Panc1 (cell line): ENCODE measurements at places on chromosomes 1 and 21. TPM values are rescaled to one million over a fixed set of nuclear protein-coding genes. Genes with fewer than 3 reads are reported as not detected.

TAF1A gene
- total RNA-seq = 11.6 TPM

- H3K4me1 ChIP-seq = peaks cover 6% of the 10 kb centered on the region; the same call in 1 of the 2 replicates
- DNase-seq = no peak
- peak overlapping the region; percentile 54 for H3K4me3 ChIP-seq
- no peak overlapping the region for H3K27ac ChIP-seq
- no peaks in the 10 kb centered on the region for H3K27me3 ChIP-seq
Measured at GRCh38 chr1:195763907-195764374, 844.3 kb downstream of the KCNT2 start.

GRCh38 chr1:225572422-225572821 lies 80.5 kb downstream of the ENAH start:
- no peaks in the 10 kb centered on the region for H3K4me1 ChIP-seq
- no peak for DNase-seq
- no peak overlapping the region for H3K27ac ChIP-seq
- no peaks in the 10 kb centered on the region for H3K36me3 ChIP-seq
- no peak overlapping the region for H3K4me3 ChIP-seq

GRCh38 chr1:231040800-231041718 lies 1.0 kb upstream of the FAM89A start:
- DNase-seq = no peak
- H3K27me3 ChIP-seq = peaks cover 20% of the 10 kb centered on the region
- peak overlapping the region; percentile 52 for H3K4me3 ChIP-seq
- H3K36me3 ChIP-seq = peaks cover 3% of the 10 kb centered on the region; the same call in 1 of the 2 replicates
- no peaks in the 10 kb centered on the region for H3K4me1 ChIP-seq
- H3K27ac ChIP-seq = no peak overlapping the region

PLA2G2A gene
- not detected for total RNA-seq

ZSCAN20 gene
- total RNA-seq = 6.9 TPM

UBXN10 gene
- 0.05 TPM for total RNA-seq

DNA sequence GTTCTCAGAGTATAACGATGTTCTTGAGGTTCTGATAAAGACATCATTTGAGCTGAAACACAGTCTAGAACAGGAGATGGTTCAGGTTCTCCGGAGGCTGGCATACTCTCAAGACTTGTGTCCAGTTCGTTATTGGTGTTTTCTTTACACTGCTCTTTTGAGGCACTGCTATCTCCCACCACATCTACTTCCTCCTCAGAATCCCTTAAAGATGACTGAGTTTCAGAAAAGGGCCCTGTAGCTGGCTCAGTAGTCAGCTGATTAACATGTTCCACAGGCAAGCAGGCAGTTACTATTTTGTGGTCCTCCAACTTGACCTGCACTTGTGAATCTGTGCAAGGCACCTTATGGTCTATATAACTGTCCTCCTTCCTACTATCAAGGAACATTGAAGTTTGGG lies 50.2 kb downstream of the ZZZ3 start:
- H3K36me3 ChIP-seq = peaks cover 11% of the 10 kb centered on the region; the same call in 1 of the 2 replicates
- H3K4me3 ChIP-seq = no peak overlapping the region
- no peaks in the 10 kb centered on the region for H3K27me3 ChIP-seq
- H3K27ac ChIP-seq = no peak overlapping the region

EPHA10 gene
- 2.8 TPM for total RNA-seq

GRCh38 chr1:59266180-59266926 lies 30.5 kb upstream of the FGGY start:
- H3K4me3 ChIP-seq = no peak overlapping the region
- H3K36me3 ChIP-seq = no peaks in the 10 kb centered on the region
- no peaks in the 10 kb centered on the region for H3K27me3 ChIP-seq
- H3K27ac ChIP-seq = no peak overlapping the region

GJA5 gene
- not detected for total RNA-seq

DNAH14 gene
- total RNA-seq = 47.0 TPM

GRCh38 chr1:9181990-9182783 lies 52.4 kb upstream of the H6PD start:
- no peak for DNase-seq
- no peaks in the 10 kb centered on the region for H3K27me3 ChIP-seq

GRCh38 chr1:159266832-159267231 lies 35.3 kb upstream of the FCER1A start:
- no peak overlapping the region for H3K4me3 ChIP-seq
- H3K4me1 ChIP-seq = no peaks in the 10 kb centered on the region
- H3K27ac ChIP-seq = no peak overlapping the region
- no peaks in the 10 kb centered on the region for H3K27me3 ChIP-seq
- no peak for DNase-seq

NTMT2 gene
- not detected for total RNA-seq

GRCh38 chr1:76511558-76512179 lies 355.6 kb upstream of the ST6GALNAC5 start:
- H3K36me3 ChIP-seq = no peaks in the 10 kb centered on the region
- no peaks in the 10 kb centered on the region for H3K4me1 ChIP-seq
- H3K27ac ChIP-seq = no peak overlapping the region
- H3K4me3 ChIP-seq = no peak overlapping the region
- H3K27me3 ChIP-seq = no peaks in the 10 kb centered on the region
- DNase-seq = no peak

DNA sequence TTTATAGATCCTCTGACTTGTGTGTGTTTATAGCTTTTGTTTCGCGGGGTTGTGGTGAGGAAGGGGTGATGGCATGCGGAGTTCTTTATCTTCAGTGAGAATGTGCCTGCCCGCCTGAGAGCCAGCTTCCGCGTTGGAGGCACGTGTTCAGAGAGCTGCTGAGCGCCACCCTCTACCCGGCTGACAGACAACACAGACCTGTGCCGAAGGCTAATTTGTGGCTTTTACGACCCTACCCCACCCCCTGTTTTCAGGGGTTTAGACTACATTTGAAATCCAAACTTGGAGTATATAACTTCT lies 14.4 kb upstream of the CD101 start:
- no peaks in the 10 kb centered on the region for H3K36me3 ChIP-seq
- H3K27ac ChIP-seq = no peak overlapping the region
- H3K27me3 ChIP-seq = no peaks in the 10 kb centered on the region
- H3K4me1 ChIP-seq = no peaks in the 10 kb centered on the region
- no peak for DNase-seq

DNA sequence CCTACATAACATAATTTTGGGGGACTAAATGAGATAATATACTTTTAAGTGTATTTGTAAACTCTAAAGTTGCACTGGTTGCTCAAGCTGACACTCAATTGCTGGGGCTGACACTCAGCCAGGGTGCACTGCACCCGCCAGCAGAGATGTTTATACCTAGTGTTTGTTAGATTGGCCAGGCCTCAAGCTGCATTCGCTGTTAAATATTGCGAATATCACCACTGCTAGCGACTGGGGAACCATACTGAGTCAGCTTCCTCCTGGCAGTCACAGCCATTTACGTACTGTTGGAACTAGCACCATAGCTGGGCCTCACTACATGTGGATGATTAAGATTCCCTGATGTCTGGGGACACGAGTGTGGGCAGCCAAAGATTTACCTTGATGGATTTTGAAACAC lies 12.7 kb upstream of the RWDD3 start:
- H3K36me3 ChIP-seq = no peaks in the 10 kb centered on the region
- H3K27me3 ChIP-seq = no peaks in the 10 kb centered on the region
- no peak for DNase-seq
- no peak overlapping the region for H3K4me3 ChIP-seq
- no peak overlapping the region for H3K27ac ChIP-seq
- no peaks in the 10 kb centered on the region for H3K4me1 ChIP-seq

UBIAD1 gene
- 24.7 TPM for total RNA-seq

LCE2C gene
- total RNA-seq = not detected

DNA sequence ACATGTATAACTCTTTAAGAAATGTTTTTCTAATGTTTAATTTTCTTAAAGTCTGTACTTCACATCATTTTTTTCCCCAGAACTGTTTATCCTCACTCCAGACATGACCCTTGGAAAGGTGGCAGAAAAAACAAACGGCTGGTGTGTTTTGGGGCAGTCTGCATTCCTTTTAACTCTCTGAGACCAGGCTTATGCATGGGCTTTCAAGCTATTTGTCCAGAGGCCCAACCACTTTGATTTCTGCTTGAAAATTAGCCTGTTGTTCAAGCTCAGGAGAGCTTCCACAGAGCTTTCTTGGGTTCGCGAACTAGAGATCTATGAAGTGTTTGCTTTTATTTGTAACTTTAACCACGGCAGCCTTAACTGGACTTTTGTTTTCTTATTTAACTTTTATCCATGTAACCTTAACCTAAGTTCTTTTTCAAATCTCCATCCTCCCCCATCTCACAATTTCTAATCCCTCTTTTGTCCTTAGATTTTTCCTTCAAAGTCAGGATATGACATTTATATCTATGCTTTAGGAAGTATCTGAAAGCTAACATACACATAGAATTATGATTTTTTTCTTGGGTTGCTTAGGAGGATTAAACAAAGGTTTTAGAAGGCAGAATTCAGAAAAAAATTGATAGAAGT lies 111.8 kb downstream of the FGGY start:
- H3K27me3 ChIP-seq = no peaks in the 10 kb centered on the region
- no peaks in the 10 kb centered on the region for H3K36me3 ChIP-seq
- DNase-seq = no peak
- H3K4me1 ChIP-seq = no peaks in the 10 kb centered on the region
- H3K4me3 ChIP-seq = no peak overlapping the region

GRCh38 chr1:226872437-226872836 lies 2.0 kb downstream of the PSEN2 start:
- no peak overlapping the region for H3K27ac ChIP-seq
- no peak for DNase-seq
- H3K4me3 ChIP-seq = no peak overlapping the region
- H3K4me1 ChIP-seq = peaks cover 9% of the 10 kb centered on the region

DNA sequence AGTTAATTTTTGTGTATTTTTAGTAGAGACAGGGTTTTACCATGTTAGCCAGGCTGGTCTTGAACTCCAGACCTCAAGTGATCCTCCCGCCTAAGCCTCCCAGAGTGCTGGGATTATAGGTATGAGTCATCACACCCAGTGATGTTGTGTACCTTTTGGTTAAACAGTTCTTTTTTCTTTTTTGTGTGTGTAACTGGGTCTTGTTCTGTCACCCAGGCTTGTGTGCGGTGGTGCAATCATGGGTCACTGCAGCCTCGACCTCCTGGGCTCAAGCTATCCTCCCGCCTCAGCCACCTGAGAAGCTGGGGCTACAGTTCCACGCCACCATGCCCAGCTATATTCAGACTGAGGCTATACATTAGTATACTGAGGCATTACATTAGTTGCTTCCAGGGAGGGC lies 37.8 kb downstream of the GABPB2 start:
- H3K4me1 ChIP-seq = no peaks in the 10 kb centered on the region
- no peak overlapping the region for H3K27ac ChIP-seq
- H3K27me3 ChIP-seq = no peaks in the 10 kb centered on the region

GRCh38 chr1:78911956-78912880 lies 94.3 kb downstream of the ADGRL4 start:
- no peak overlapping the region for H3K27ac ChIP-seq
- no peak for DNase-seq
- H3K4me1 ChIP-seq = no peaks in the 10 kb centered on the region

- H3K36me3 ChIP-seq = no peaks in the 10 kb centered on the region
- no peaks in the 10 kb centered on the region for H3K27me3 ChIP-seq
- no peak for DNase-seq
- H3K4me1 ChIP-seq = no peaks in the 10 kb centered on the region
- H3K4me3 ChIP-seq = no peak overlapping the region
- H3K27ac ChIP-seq = no peak overlapping the region
Measured at GRCh38 chr1:175687622-175688415, 55.6 kb downstream of the TNR start.
